Activated CD4-positive, alpha-beta T cell treated with anti-CD3 and anti-CD28 coated beads, Interleukin-2, amount 50 U/mL, for 1 hour (primary cell): ENCODE measurements at places on chromosomes 1 and 21.

DNA sequence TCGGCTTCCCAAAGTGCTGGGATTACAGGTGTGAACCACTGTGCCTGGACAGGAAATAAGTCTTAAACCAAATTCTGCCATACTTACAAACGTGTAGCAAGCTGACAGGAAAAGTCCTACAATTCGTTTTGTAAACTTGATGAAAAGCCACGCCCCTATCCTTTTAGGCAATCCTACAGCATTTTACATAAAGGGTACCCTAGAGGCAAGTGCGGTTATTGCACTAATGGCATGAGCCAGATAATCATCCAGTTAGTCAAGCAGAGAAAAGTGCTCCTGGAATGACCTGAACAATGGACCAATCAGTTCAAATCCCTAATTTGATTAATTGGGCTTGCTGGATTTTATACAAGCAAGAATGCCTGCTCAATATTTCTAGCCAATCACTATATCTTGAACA, 338.2 kb downstream of the KIF26B start:
- DNase-seq = no peak

- no peak for DNase-seq
Measured at GRCh38 chr1:29756901-29757725, 520.8 kb downstream of the PTPRU start.

- DNase-seq = peak; percentile 44
Measured at GRCh38 chr1:66351913-66352312, 182.0 kb upstream of the SGIP1 start.

DNA sequence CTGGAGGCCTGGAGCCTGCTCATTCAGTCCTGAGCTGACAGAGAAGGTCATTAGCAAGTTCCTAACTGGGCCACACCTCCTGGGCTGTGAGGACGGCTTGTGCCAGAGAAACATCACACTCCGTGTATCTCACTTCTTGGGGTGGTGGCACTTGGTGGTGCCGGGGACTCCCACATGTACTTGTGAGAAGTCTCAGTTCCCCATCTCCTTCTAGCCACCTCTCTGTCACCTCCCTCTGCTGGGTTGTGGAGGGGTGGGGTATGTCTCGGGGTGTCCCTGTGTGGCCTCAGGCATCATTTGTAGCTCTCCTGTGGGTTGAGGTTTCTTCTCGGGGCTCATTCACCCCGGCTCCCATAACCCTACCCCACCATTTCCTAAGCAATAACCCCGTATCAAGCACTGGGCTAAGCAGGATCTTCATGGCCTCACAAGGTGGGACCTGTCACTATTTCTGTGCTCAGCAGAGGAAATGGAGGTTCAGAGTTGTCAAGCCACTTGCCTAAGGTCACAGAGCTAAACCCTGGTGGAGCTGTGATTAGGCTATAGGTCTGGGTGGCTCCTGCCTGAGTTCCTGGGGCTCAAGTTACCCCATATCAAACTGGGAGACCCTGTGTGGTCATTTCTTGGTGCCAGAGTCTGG, 62.5 kb downstream of the UBIAD1 start:
- no peak for DNase-seq

GRCh38 chr21:29465546-29465945, 166.8 kb downstream of the BACH1 start:
- no peak for DNase-seq

GRCh38 chr1:56404561-56405030, 174.8 kb downstream of the PLPP3 start:
- no peak for DNase-seq

DNA sequence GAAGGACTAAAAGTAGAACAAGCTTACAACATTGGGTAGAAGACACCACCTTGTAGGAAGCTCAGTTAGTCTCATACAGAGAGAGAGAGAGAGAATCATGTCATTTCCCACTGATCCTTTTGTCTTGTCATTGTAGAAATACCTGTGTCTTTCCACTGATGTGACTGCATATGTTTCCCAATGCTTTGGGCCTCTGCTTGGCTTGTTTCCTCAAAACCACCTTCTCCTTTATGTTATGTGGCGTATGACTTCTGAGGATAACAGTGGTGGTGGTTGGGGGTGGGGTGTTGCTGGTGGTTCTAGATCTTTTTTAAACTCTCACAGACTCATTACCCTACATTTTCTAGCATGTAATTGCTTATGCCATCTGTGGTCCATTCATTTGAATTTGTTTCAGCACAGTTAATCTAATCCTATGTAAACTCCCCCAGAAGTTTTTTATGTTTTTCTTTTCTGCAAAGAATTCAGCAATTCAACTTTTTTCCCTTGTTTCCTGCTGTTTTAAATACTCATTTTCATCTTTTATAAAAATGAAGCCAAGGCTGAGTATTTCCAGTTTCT, 9.3 kb downstream of the RGL1 start:
- DNase-seq = no peak

GRCh38 chr1:205954819-205955404, 11.7 kb upstream of the SLC26A9 start:
- no peak for DNase-seq

GRCh38 chr1:32619701-32620485, 30.5 kb downstream of the ZBTB8OS start:
- DNase-seq = no peak

DNA sequence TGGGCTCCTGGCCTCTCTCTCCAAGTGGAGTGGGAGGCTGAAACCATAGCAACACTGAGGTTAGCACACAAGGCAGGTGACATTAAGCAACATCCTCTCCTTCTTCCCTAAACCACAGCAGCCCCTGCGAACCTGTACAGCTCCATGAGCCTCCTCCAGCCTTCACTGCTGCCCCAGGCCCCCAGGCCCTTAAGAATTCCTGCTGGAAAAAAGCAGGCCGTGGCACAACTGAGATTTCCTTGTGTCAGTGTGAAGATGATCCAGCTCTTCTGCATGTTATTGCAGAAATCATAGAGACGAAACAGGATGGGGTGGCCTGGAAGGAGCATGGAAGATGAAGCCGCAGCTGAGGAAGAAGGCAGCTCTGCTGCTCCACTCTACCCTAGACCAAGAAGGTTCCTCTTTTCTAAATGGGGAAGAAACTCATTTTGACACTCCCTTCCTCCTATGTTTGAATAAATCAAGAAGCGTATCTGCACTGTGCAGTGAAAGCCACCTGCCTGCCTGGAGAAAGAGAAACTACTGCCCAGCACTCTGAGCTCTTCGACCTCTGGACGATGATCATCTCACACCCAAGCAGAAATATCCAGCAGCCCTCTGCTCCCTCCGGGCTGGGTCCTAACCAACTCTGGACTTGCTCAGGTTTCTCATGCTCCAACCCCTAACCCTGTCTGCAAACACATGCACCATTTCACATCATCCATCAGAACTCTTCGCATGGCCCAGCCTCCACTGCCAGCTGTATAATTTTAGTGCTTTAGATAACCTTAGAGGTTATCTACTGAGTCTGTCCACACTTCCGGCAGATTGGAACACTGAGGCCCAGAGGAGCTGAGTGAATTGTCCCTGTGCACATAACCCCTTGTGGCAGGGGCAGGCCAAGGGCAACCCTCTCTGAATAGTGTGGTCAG, 20.7 kb downstream of the SH3BP5L start:
- no peak for DNase-seq

DNA sequence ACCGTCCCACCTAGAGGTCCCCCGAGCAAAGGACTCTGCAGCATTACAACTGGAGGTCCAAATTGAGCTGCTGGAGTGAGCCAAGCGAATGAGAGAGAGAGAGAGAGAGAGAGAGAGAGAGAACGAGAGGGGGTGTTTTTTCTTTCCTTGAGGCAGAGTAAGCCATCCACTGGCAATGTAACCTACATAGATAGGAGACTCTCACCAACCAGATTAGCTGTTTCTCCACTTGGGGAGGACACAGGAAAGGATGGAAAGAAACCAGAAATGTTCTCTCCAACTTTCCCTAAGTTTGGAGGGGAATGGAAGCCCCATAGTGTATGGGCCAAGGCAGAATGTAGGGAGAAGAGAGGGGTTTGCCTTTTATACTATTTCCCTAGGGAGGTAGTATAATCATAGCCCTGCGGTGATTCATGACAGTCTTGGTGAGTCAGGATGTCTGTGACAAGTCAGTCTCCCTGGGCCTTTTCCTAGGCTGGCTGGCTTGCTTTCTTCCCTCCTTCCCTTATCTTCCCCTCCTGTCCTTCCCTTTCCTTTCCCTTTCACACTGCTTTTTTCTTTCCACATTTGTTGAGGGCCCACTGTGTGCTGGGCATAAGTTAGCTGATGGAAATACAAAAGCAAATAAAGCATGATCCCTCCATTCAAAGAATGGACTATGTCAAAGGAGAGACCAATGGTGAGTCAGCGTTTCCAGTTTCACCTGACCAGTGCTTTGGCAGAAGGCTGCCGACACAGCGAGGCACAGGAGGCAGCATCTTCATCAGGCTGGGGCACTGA, 7.1 kb downstream of the FNDC7 start:
- no peak for DNase-seq

GRCh38 chr1:87200875-87201638, 127.6 kb upstream of the LMO4 start:
- no peak for DNase-seq

DNA sequence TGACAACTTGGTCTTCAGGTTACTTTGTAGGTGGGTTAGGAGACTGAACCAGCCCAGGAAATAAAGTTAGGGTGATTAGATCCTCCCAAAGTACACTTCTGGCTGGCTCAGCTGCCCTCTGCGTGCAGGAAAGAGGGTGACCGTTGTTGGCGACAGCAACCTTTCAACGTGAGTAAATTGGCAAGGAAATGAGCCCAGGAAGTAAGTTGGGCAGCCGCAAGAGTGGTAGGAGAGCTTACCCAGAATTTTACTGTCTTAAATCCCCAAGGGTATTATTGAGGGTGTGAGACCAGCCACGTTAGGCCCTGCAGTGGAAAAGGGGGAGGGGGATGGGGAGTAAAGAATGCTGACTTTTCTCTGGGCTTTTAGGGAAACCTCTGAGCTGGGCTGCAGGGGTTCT, 1.6 kb downstream of the TENT5C start:
- peak; percentile 35 for DNase-seq

DNA sequence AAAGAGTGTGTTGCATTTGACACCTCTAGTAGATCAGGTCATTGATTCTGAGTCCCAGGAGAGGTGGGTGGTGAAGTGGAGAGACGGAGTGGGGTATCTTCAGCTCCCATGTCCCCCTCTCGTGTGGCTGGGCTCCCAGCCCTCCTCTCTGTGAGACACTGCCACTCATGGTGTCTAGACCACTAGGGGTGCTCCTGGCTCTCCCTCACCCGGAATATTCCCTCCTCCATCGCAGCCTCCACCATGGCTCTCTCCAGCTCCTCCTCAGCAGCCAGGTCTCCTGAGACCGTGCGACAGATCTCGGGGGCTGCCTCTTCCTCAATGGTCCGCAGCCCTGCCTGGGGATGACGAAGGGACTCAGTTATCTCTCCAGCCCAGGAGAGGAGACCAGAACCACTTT, 20.6 kb upstream of the KIF21B start:
- DNase-seq = no peak

DNA sequence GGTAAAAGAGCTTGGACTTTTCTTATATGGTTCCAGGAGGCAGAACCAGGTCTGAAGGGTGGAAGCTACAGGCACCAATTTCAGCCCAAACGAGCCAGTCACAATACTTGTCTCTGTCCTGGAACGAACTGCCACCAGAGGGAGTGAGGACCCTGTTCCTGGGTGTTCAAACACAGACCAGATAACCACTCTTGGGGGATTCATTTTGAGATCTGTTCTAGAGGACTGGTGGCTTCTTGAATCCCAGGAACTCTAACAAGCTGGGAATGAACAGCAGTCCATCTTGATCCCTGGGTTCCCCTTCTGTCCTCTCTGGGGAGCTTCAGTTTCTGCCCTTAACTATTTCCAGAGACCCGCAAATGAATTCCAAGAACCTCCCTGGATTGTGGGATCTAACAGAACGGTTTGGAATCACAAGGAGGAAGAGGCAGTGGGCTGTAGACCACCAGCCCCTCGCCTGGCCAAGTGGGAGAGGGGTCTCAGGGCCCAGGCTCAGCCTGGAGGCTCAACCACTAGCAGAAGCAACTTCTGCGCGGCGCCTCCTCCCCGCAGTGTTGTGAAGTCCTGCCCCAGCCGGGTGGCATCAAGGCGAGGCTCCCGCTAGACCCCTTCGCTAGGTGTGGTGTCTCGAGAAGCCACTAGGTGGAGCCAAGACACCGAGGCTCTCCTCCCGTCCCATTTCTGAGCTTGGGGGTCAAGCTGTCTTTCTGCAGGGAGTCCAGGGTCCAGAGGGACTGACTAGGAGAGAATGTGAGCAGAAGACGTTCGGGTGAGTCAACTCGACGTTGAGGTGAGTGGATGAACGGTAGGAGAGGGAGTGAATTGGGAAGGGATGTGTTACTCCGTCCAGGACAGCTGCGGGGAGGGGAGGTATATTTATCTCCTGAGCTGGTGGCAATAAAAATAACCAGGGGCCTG, 12.1 kb upstream of the NES start:
- peak; percentile 73 for DNase-seq

GRCh38 chr1:230316864-230317745, 109.0 kb downstream of the PGBD5 start:
- no peak for DNase-seq
